ENCODE measurements at places on chromosomes 13 and 19.

DNA sequence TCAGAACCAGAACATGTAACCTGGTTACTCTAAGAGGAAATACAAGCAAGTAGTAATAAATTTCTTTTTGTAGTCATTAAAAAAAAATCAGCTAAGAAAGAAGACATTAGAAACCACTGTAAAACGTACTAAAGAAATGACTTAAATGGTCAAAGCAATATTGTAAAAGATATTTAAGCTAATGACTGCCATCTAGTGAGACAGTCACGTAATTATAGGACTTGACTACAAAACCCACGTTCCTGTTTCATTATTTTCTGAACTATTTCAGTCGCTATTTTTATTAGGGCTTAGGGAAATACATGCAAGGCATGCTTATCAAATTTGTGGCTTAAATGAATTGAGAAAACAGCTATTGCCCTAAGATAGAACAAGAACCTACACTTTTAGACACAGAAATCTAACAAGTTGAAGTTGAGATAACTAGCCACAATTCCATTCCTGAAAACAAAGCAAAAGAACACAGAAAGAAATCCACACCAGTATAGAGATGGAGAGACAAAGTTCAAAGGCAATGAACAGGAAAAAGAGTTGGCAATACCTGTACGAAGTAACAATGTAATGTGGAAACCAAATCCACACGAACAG, 17.9 kb downstream of the ALG5 start:
- DNase-seq: no peak

- DNase-seq: peak; percentile 20
Measured at GRCh38 chr13:106423530-106423929, 111.9 kb downstream of the EFNB2 start.

DNA sequence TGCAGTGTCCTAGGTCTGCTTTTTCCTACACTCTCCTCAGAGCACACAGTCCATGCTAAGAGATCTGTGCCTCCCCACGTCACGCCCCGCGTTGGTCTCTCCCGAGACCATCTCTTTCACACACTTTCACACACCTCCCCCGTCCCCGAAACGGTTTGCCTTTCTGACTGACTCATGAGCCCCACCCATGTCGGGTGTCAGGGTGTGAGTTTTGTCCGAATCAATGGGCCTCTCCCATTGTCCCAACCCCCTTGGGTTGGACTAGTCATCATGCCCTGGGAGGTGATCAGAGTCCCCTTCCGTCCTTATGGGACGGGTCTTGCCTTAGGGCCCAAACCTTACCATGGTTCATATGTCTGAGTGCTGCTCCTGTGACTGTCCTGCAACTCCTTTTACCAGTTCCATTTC, 214.0 kb upstream of the HTR2A start:
- no peak for DNase-seq

GRCh38 chr13:74682746-74683145, 548.5 kb upstream of the KLF12 start:
- no peak for DNase-seq

All from NT2/D1 (cell line).